ENCODE measurements at places on chromosomes 5 and 9.

- DNase-seq = no peak
Observed at GRCh38 chr5:425714-426113, 17.3 kb upstream of the EXOC3 start.

DNA sequence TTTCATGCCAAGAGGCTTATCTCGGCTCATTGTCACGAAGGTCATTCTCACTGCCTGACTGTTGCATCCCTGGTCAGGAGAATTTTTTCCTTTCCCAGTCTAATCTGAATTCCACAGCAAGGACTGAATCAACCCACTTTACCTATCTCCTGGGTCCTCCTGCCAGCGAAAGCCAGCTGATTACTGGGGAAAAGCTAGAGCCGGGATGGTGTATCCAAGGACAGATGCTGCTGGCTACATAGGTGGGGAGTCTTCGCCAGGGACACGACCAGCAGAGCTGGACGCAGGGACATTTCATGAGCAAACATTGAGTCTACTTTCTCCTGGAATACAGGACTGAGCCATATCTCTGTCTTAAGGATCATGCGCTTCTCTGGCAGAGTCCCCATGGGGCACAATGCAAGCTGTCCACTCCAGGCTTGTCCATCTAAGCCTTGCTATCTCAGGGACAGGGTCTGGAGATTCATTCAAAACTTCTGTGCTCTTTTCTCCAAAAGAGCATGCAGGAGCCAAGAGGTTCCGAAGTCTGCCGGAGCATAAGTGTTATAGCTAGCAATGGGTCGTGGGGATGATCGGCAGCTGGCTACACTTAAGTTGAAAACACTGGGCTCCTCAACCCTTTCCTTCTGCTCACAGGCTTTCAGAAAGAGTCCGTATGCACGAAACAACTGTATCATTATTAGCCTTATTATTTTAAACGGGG, 6.5 kb upstream of the HAND1 start:
- DNase-seq = no peak

GRCh38 chr5:35198075-35198474, 32.2 kb downstream of the PRLR start:
- peak; percentile 75 for DNase-seq

DNA sequence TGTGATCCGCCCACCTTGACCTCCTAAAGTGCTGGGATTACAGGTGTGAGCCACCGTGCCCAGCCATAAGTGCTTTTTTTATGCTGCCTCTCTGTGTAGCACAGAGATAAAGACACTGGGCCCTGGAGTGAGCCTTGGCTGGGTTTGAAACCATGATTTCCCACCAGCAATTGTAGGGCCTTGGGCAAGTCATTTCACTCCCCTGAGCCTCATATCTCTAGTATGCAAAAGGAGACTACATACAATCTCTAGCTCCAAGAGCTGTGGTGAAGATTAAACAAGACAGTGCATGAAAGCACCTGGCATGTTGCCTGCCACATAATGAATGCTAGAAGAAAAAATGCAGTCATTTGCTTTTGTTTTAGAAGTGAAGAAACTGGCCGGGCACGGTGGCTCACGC, 3.9 kb downstream of the FABP6 start:
- DNase-seq = peak; percentile 8

DNA sequence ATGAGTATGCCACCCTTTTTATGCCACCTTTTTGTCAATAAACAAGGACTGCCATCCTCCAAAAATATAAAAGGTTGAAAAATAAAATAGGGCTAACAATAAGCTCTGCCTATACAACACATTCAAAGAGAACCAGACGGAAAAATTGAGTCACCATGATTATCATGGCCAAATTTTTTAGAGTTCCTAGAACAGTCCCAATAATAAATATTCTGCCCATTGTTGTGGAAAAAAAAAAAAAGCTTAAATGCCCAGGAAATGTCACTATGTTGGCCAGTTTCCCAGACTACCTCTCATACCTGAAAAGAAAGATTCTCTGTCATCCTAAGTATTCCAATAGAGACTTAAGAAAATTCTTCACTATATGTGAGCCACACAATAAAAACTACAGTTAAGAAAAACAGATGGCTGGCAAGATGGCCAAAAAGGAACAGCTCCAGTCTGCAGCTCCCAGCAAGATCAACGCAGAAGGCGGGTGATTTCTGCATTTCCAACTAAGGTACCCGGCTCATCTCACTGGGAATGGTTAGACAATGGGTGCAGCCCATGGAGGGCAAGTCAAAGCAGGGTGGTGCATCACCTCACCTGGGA, 149.0 kb downstream of the TMEM161B start:
- DNase-seq = no peak

- no peak for DNase-seq
Observed at GRCh38 chr9:137134191-137134590, 4.8 kb upstream of the GRIN1 start.

- DNase-seq = peak; percentile 7
Observed at GRCh38 chr9:120734607-120735410, 20.5 kb upstream of the MEGF9 start.

- DNase-seq = peak; percentile 53
Observed at GRCh38 chr5:108259306-108259705, 122.6 kb downstream of the FBXL17 start.

GRCh38 chr5:75885849-75886596, 168.8 kb upstream of the POC5 start:
- DNase-seq = no peak

DNA sequence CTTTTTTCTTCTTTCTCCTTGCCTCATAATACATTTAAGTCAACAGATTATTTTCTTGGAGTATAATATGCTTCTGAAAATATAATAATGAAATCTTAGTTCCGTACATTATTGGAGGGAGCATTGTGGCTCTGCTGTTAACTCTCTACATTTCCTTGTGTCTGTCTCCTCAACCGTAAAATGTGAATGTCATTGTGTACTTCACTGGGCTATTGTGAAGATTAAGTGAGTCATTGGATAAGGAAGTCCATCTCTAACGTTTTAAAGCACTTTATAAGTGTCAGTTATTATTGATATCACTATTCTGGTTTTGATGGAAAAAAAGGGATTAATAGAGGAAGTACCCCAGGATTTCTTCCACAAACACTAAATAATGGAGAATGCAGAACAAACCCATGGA, 304.5 kb upstream of the RFX3 start:
- DNase-seq = no peak

- DNase-seq = peak; percentile 41
Observed at GRCh38 chr9:114271556-114272510, 51.1 kb upstream of the ORM1 start.

- no peak for DNase-seq
Observed at GRCh38 chr9:105363837-105364236, 84.0 kb upstream of the FSD1L start.

Data from adipocyte (in vitro differentiated cells).